ENCODE measurements at places on chromosomes 7 and 10.

- peak; percentile 44 for DNase-seq
Observed at GRCh38 chr10:13717936-13718772, 131.4 kb downstream of the PRPF18 start.

DNA sequence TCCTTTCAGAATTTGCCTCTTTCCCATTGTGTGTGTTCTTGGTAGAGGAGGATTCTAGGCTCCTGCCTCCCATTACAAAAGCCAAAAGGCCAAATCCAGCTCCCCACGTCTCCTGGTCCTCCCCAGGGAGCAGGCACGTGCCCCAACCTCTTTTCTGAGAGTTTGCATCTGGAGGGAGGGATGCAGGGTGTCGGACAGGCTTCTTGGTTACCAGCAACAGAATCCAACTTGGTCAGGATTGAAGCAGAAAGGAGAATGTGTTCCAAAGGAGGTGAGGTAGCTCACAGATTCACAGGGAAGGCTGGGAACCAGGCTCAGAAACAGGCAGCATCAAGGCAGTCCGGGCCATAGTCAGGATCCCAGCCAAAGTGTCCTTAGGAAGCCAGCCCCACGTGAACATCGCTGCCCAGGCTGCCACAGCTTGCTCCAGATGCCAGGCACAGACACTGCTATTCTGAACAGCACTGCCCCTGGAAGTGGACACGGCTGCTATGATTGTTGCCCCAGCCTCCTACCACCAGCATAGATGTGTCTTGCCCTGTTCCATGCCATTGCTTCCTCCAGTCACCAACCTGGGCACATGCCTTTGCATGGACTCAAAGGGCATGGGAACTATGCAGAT is 264.2 kb upstream of the ZMIZ1 start:
- DNase-seq: no peak

- DNase-seq: no peak
Observed at GRCh38 chr7:34158368-34159153, 253.2 kb downstream of the BMPER start.

- DNase-seq: peak; percentile 43
Observed at GRCh38 chr7:66779669-66780409, 39.3 kb downstream of the RABGEF1 start.

GRCh38 chr7:150374026-150374425 is 5.1 kb upstream of the ZNF775 start:
- no peak for DNase-seq

GRCh38 chr7:1552200-1552599 is 3.8 kb downstream of the TMEM184A start:
- DNase-seq: no peak

DNA sequence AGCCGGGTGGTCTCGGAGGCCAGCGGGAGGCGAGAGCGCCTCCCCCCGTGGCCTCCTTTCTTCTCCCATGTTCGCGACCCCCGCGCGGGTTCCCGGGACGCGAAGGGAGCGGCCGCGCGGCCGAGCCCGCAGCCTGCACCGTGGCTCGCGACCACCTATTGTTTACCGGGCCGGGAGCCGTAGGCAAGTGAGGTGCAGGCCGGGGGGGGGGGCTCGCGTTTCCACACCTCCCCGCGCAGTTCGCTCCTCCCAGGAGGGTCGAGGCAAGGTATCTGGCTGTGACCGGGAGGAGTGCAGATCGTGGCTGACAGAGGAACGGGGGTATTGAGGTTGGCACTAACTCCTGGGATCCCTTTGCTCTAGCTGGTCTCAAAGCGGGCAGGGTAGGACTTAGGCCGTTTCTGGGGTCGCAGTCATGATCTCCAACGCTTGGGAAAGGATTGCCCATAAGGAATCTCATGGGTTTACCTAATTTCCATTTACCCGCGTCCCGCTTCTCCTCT is 734 bp downstream of the PTPN12 start:
- peak; percentile 54 for DNase-seq

DNA sequence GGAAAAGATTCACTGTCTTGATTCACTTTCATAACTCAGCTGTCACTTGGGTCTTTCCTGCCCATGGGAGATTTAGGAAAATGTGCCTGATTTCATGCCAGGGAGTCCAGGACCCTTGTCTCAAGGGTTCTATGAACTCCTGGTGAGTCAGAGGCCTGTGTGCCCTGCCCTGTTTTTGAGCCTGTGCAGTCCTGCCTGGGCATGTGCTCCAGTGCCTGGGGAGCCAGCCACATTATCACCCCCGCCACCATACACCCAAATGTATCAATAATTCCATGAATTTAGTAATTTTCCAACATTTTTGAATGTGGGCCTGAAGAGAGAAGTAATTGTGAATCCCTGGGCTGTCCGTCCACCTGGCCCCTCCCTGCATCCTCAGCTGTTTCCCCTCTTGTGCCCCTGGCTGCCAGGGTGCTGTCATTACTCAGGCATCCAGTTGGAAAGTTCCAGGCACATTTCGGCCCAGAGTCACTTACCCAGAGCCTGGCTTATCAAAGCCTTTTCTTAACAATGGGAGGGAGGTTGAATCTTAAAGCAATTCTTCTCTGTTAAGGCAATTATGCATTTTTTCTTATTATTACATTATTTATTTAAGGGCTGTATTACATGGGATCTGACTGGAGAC is 287.8 kb upstream of the CDC14C start:
- no peak for DNase-seq

Data from RKO (cell line).